ENCODE measurements at places on chromosomes 11 and 22.

DNA sequence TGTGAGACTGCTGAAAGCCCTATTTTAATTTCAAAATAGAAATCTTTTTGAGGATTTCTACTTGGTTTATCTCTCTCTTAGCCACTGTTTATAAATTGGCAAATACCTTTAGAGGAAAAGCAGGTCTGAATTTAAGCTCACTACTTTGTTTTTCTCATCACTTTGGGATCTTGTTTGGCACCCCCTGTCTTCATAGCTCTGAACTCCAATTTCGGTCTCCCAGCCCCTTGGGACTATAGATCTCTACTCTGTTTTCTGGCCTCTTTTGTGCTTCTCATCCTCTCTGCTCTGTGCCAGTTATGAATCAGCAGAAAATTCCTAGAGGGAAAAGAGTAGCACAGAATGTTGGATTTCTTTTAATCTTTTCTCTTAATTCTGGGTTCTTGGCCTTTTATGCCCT is 118.3 kb downstream of the CYP2R1 start:
- no peak for DNase-seq

GRCh38 chr22:22375576-22376351 is 131.2 kb downstream of the VPREB1 start:
- no peak for DNase-seq

GRCh38 chr11:9617940-9618339 is 44.5 kb downstream of the WEE1 start:
- DNase-seq, result no peak

- DNase-seq, result no peak
Measured at GRCh38 chr11:84890676-84891075, 736.5 kb downstream of the DLG2 start.

- DNase-seq, result no peak
Measured at GRCh38 chr22:16957781-16958180, 50.2 kb downstream of the GAB4 start.

DNA sequence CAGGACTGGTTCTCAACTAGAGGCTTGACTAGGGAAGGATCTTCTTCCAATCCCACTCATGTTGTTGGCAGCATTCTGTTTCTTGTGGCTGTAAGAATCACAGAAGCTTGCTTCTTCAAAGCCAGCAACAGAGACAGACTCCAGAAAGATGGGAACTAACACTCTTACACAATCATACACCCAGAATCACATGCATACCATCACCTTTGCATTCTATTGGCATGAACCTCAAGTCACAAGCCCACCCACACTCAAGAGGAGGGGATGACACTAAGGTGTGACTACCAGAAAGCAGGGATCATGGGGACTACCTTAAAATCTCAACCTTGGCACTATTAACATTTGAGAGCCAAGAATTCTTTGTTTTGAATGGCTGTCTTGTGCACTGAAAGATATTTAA is 13.6 kb upstream of the PANX3 start:
- no peak for DNase-seq

DNA sequence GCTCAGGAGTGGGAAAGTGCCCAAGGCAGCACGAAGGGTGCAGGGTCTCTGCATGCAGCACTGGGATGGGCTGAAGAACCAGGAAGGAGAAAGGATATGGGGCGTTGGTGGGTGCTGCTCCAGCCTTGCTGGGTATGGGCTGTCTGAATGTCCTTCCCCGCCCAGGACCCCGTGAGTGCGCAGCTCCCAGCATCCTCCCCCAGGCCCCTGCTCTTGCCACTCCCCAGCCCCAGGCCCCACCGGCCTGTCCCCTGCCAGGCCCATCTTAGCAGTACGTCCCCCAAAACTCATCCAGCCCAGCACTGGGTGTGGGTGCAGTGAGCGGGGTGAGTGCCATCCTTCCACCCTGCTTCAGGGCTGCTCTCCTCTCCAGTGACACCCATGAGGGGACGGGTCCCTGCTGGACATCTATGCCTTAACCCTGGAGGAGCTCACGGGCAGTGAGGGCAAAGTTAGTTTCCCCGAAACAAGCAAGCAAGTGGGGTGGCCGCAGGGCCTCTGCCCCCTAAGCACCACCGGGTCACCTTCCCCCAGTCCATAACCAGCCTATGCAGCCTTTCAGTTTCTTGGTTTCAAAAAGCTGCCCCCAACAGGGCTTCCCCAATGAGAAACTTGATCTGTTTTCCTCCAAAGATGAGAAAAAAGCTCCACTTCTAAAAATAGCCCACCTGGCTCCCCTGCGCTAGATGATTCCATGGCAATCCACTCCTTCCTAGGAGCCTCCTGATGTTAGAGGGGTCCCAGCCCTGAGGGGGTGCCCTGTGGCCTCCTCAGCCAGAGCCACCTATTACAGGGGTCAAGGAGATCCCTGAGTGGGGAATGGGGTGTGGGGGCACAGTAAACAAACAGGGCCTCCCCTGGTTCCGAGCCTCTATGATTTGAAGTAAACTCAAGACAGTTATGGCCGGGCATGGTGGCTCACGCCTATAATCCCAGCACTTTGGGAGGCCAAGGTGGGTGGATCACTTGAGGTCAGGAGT is 103.8 kb downstream of the MORC2 start:
- DNase-seq, result no peak

GRCh38 chr11:63767267-63767564 is 1.4 kb downstream of the ZFTA start:
- DNase-seq, result no peak

- no peak for DNase-seq
Measured at GRCh38 chr11:67376873-67377808, 3.7 kb upstream of the CLCF1 start.

- DNase-seq, result no peak
Measured at GRCh38 chr11:68025047-68025446, 5.4 kb upstream of the NDUFS8 start.

GRCh38 chr11:103344886-103345285 is 235.7 kb downstream of the DYNC2H1 start:
- DNase-seq, result no peak

GRCh38 chr11:125183641-125184040 is 19.1 kb downstream of the PKNOX2 start:
- DNase-seq, result no peak

GRCh38 chr11:72635933-72636332 is 38.3 kb downstream of the PDE2A start:
- DNase-seq, result no peak

DNA sequence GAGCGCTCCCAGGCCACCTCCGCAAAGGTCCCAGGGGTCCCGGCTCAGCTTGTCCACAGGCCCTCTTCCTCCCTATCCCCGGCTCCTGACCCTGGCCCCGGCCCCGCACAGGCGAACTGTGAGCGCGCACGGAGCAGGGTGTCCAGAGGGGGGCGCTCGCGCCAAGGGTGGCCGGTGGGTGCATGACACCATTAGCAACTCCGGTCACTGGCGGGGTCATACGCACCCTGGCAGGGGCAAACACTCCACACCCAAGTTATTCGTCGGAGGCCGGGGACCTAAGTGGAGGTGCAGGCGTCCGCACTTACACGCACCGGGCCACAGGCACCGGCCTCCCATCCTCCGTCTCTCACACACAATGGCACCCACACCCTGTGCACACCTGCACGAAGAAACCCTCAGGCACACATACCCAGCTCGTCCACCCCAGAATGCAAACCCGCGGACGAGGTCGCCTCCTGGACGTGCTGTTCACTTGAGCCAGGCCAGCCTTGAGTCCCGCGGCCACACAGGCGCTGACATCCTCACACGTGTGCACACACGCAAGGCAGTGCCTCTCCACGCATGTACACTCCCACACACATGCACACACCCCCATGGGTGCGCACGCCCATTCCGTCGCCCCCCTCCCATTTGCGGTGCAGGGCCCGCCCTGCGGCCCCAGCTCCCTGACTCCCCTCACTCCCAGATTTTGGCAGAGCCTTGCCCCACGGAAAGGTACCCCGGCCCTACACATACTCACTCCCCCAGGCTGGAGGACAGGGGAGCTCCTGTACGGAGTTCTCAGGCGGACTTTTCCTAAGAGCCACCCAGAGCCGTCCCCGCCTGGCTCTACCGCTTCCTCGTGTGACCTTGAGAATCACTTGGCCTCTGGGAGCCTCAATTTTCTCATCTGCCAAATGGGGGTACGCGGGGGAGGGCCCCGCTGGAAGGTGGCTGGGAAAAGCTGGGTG is at the start of gene RASGRP2:
Gene RASGRP2, minus strand, starts transcription at position 552 of the 953 bp plus-strand sequence. CDS start 1,276 bp downstream, outside the sequence.
- DNase-seq, result peak; percentile 61

- DNase-seq, result no peak
Measured at GRCh38 chr11:104876861-104877431, 21.3 kb downstream of the CASP12 start.

DNA sequence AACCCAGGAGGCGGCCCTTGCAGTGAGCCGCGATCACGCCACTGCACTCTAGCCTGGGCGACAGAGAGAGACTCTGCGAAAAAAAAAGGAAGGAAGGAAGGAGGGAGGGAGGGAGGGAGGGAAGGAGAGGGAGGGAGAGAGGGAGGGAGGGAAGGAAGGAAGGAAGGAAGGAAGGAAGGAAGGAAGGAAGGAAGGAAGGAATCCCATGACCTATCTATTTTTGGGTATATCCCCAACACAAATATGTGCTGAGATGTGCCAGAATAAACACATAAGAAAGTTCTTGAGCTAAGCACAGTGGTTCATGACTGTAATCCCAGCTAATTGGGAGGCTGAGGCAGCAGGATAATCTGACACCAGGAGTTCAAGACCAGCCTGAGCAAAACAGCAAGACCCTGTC is 82.0 kb downstream of the SIK3 start:
- DNase-seq, result no peak

- no peak for DNase-seq
Measured at GRCh38 chr11:62394825-62395538, 23.9 kb upstream of the SCGB1A1 start.

DNA sequence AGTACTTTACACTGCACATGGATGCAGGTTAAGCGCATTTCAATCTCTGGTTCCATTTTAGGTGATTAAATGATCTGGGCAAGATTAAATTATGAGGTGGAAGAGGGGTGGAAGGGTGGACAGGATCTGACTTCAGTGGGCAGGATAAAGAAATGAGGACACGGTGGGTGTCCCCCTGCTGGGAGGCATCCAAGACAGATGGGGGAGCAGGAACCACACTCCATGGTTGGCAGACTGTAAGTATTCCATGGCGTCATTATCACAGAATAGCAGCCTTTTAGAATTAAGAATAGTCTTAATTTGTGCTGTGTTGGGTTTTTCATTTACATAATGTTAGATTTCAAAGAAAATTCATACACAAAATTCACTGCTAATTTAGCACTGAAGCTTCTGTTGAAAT is 7.6 kb upstream of the SORL1 start:
- DNase-seq, result no peak

GRCh38 chr11:79108851-79109250 is 332.0 kb downstream of the TENM4 start:
- DNase-seq, result no peak

DNA sequence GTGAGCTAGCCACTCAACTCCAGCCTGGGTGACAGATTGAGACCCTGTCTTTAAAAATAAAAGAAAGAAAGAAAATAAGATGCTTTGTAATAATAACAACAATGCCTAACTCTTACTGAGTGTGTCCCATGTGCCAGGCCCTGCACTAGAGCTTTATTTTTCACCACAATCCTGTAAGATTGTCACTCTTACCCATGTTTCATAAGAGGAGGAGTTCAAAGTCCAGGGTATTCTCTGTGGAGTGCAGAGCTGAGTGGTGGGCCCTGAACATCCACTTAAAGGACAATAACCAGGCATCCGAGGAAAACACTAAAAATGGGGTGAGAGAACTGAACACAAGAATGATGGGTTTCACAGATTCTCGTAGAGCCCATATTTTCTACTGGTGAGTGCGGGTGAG is 925 bp upstream of the C11orf52 start:
- no peak for DNase-seq

- DNase-seq, result no peak
Measured at GRCh38 chr11:62665599-62666258, 617 bp downstream of the CSKMT start.
